Stimulated activated CD8-positive, alpha-beta memory T cell treated with anti-CD3 and anti-CD28 coated beads, Interleukin-4, amount 100 ng/mL, for 1 hour (primary cell): ENCODE measurements at places on chromosomes 7 and 10.

- DNase-seq = no peak
Observed at GRCh38 chr7:137606061-137606674, 240.6 kb downstream of the DGKI start.

DNA sequence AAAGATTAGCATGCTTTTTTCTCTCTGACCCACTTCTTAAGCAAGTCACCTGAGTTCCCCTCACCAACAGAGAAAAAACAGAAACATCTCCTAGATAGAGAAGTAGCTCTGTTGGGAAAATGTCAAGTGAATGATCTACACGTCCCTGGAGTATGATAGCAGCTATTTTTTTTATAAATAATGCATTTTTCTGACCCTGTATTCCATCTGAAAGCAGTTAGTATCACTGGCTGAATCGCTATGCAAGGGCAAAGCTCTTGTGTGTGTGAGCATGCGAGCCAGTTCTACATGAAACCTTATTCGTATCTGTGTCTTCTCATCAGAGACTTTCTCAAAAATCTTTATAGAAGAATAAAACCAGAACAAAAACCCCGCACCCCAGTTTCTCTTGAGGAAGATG lies 8.2 kb downstream of the ANKMY2 start:
- no peak for DNase-seq

DNA sequence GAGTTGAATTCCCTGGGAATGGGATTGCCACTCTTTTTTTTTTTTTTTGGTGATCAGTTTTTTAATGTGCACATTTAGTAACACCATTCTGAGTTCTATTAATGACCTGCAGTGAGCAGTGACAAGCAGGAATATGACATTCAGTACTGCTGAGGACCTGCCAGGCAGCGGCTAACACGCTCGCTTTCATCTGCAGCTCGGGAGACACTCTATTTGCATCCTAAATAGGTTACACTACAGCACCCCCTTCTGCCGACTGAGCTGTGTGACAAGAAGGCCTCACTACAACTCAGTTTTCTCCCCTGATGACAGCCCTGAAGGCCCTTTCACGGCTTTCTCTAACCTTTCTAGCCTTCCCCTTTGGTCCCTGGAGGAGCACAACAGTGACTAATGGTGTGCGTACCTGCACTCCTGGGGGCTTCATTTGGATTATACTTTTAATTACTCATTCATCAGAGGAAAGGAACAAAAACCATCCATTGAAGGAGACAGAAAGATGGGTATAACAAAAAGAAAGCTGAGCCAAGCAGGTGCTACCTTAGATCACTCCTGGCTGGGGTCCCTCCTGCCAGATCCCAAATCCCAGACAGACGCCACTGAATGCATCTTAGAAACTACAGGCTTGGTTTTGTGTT lies 872.4 kb downstream of the LRMDA start:
- DNase-seq = no peak

DNA sequence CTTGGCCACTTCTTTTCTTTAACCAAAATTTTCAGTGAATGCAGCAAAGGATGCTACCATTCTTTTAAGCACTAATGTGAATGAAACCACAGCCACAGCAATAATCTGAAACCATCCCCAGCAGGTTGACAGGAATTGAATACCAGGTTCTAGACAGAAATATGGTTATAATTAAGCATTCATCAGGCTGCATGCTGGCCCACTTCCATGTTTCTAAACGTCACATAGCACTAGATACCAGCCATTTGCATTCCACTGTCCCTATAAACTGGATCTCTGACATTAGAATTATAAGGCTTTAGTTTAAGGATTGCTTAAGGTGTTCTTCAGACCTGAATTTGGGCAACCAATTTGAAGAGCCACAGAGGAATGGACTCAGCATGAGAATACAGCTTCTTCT lies 340.8 kb upstream of the KLF6 start:
- DNase-seq = no peak

DNA sequence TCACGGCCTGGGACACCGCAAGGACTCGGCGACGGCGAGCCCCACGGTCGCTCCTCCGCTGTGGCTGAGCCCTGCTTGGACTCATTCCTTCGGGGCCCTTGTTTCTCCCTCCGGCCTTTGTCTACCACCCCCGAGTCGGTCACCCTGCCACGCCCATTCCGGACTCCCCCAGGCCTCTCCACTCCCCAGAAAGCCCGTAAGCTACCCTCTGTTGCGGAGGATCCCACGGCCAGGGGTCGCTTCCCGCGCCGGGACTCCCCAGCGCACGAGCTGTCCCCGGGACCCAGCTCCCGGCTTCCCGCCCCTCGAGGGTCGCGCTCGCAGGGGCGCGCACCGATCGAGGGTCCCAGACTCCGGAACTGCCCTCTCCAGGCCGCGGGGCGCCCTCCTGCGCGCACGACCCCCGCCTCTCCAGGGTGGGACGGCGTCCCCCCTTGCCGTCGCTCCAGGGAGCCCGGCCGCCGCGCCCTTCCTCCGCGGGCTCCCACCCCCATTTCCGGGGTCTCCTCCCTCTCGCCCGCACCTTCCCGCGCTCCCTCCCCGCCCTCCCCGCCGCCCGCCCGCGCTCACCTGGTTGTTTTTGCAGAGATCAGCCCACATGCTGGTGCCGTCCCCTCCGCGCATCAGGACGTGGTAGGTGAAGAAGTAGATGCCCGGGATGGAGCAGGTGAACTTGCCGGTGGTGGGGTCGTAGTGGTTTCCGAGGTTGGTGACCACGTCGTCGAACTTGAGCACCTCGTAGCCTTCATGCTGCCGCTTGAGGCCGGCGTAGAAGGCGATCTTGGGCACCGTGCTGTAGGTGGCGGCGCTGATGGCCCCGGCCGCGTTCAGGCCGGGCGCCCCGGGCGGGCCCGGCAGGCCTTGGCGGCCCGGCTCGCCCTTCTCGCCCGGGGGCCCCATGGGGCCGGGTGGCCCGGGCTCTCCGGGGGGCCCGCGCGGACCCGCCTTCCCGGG lies 1.5 kb downstream of the C1QL3 start:
- DNase-seq = no peak

GRCh38 chr10:88994019-88994418 lies 3.4 kb downstream of the FAS start:
- DNase-seq = no peak
